ENCODE measurements at places on chromosomes 12 and 14.

GRCh38 chr14:21476523-21476924, 235 bp downstream of the RAB2B start:
- DNase-seq: peak; percentile 85

- DNase-seq: no peak
Observed at GRCh38 chr14:54818201-54819133, 84.2 kb downstream of the GCH1 start.

DNA sequence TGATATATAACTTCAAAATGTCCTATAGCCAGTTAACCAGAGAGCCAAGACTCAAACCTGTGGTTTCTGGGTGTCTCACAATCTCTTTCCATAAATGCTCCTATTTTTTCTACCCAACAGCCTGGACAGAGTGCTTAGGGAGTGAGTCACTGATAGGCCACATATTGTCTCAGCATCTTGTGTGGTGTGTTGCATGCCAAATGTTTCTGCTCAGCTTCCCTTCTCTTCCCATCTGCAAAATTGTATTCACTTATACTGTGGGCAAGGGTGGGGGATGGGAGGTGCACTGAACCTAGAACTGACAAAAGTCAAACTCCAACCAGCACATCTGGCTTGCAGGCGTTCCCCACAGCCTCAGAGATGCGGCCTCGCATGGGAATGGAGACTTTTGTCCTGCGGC, 123.3 kb downstream of the KCNA5 start:
- DNase-seq: no peak

GRCh38 chr12:89225808-89226411, 126.4 kb downstream of the DUSP6 start:
- DNase-seq: no peak

- no peak for DNase-seq
Observed at GRCh38 chr12:76529226-76529918, 30.2 kb downstream of the OSBPL8 start.

All from heart left ventricle (tissue), 16 donors.